ENCODE measurements at places on chromosomes 11 and 22.

DNA sequence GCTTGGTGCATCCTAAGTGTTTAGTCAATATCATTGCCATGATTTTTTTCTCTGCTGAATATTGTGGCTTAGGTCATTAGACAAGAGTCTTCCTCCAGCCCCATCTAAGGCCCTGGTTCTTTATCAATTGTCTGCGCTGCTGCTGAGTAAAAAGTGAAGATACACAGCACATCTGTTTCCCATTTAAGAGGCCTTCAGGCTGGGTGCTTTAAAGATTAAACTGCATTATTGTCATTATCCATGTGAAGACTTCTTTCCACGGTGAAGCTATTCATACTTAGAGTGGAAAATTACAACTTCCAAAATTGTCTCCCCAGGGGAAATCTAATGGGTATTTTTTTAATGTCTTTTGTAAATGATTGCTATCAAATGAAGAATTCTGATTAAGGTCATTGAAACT, 719.8 kb upstream of the LRRC4C start:
- H3K27ac ChIP-seq = no peak overlapping the region
- peaks cover 4% of the 10 kb centered on the region for H3K4me1 ChIP-seq
- no peaks in the 10 kb centered on the region for H3K36me3 ChIP-seq
- H3K4me3 ChIP-seq = no peak overlapping the region
- H3K27me3 ChIP-seq = no peaks in the 10 kb centered on the region

- no peak overlapping the region for H3K27ac ChIP-seq
- no peaks in the 10 kb centered on the region for H3K27me3 ChIP-seq
- no peaks in the 10 kb centered on the region for H3K36me3 ChIP-seq
- no peak for DNase-seq
- H3K4me3 ChIP-seq = no peak overlapping the region
Measured at GRCh38 chr11:128335729-128336128, 251.6 kb downstream of the ETS1 start.

GRCh38 chr11:96481204-96481603, 91.4 kb downstream of the JRKL start:
- no peak for DNase-seq
- H3K36me3 ChIP-seq = no peaks in the 10 kb centered on the region
- no peaks in the 10 kb centered on the region for H3K4me1 ChIP-seq
- no peak overlapping the region for H3K27ac ChIP-seq
- H3K27me3 ChIP-seq = no peaks in the 10 kb centered on the region

GRCh38 chr22:35551549-35552177, 11.0 kb downstream of the RASD2 start:
- H3K36me3 ChIP-seq = no peaks in the 10 kb centered on the region
- H3K27me3 ChIP-seq = peaks cover 10% of the 10 kb centered on the region
- no peak overlapping the region for H3K4me3 ChIP-seq
- no peak for DNase-seq

DNA sequence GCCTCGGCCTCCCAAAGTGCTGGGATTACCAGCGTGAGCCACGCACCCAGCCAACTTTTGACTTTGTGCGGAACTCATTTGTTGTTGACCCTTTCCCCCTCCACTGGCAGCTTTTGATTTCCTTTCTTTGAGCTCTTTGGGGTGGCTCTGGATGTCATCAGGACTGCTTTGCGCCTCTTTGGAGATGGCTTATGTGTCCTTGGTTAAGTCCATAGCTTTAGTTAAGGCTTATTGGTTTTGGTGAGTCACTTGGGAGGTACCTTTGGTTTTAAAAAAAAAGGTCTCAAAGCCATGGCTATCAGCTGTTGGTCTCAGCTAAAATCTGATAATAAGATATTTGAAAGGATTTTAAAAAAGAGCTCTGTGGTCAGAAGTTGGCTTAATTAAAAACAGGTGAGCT, 5.1 kb upstream of the ARSA start:
- H3K4me1 ChIP-seq = peaks cover 12% of the 10 kb centered on the region
- H3K36me3 ChIP-seq = no peaks in the 10 kb centered on the region
- H3K4me3 ChIP-seq = no peak overlapping the region
- DNase-seq = no peak

- no peaks in the 10 kb centered on the region for H3K27me3 ChIP-seq
- DNase-seq = no peak
- H3K4me3 ChIP-seq = no peak overlapping the region
- H3K4me1 ChIP-seq = no peaks in the 10 kb centered on the region
- H3K36me3 ChIP-seq = no peaks in the 10 kb centered on the region
Measured at GRCh38 chr11:86687185-86687778, 14.9 kb upstream of the ME3 start.

- no peaks in the 10 kb centered on the region for H3K27me3 ChIP-seq
- H3K27ac ChIP-seq = no peak overlapping the region
- peaks cover 24% of the 10 kb centered on the region for H3K36me3 ChIP-seq
- no peak overlapping the region for H3K4me3 ChIP-seq
Measured at GRCh38 chr11:123628936-123629683, 25.3 kb downstream of the SCN3B start.

DNA sequence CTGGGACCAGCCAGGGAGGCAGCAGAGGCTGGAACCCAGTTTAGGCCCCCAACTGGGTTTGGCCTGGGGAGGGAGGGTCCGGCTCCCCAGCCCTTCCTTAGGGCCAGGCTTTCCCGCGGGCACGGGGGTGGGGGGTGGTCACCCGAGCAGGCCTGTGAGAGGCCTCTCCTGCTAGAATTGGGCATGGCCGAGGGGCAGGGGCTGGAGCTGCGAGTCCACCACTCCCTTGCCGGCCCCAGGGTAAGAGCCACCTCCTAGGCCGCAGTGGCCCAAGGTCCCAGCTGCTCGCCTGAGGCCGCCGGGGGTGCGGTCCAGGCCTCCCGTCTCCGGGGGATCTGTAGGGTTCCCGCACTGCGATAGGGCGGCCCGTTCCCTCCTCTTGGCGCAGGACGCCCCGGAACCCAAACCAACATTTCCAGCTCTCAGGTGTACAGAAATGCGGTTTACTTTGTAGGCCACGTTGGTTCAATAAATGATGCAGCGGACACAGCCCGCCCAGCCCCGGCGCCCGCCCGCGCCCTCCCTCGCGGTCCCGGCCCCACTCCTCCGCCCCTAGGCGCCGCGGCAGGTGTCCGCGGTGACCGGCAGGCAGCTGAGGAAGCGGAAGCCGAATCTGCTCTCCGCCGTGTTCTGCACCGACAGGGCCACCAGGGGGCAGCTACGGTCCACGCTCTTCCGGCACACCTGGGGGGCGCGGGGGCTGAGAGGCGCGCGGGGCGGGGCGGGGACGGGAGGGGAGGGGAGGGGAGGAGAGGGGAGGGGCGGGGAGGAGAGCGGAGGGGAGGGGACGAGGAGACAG, 5.9 kb downstream of the LMNTD2 start:
- H3K27ac ChIP-seq = no peak overlapping the region
- no peaks in the 10 kb centered on the region for H3K36me3 ChIP-seq
- peaks cover 51% of the 10 kb centered on the region for H3K27me3 ChIP-seq
- peak overlapping the region; percentile 28 for H3K4me3 ChIP-seq
- H3K4me1 ChIP-seq = peaks cover 16% of the 10 kb centered on the region
- no peak for DNase-seq

DNA sequence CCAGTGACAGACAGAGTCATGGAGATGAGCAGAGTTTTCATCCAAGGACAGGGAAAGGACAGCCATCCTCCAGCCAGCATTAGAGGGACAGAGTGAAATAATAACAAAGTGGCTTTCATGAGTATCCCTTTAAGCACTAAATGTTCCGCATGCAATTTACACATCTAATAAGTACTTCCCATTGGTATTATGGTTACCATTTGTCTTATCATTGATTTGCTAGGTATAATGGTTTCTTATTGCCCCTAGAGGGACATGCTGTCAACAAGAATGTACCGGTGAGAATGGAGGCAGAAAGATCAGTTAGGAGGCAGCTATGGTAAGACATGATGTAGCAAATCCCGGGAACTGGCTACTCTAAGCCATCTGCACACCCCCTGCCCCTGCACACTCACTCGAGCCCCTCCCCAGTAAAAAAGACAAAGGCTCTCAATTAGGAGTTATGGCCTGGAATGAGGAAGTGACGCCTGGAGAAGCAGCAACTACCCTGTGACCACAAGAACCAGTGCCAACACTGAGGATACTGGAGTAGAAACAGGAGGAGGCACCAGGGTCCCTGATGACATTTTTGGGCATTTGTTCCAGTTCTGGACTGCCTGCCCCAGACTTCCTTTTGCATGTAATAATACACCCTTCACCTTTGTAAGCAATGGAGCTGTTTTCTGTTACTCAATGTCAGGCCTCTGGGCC, 30.2 kb upstream of the HMGXB4 start:
- peaks cover 7% of the 10 kb centered on the region for H3K27me3 ChIP-seq
- H3K4me3 ChIP-seq = no peak overlapping the region
- H3K4me1 ChIP-seq = no peaks in the 10 kb centered on the region
- no peaks in the 10 kb centered on the region for H3K36me3 ChIP-seq

GRCh38 chr22:23888615-23889401, 5.4 kb upstream of the MIF start:
- DNase-seq = no peak
- no peaks in the 10 kb centered on the region for H3K36me3 ChIP-seq
- no peak overlapping the region for H3K27ac ChIP-seq
- H3K27me3 ChIP-seq = no peaks in the 10 kb centered on the region
- peaks cover 10% of the 10 kb centered on the region for H3K4me1 ChIP-seq

DNA sequence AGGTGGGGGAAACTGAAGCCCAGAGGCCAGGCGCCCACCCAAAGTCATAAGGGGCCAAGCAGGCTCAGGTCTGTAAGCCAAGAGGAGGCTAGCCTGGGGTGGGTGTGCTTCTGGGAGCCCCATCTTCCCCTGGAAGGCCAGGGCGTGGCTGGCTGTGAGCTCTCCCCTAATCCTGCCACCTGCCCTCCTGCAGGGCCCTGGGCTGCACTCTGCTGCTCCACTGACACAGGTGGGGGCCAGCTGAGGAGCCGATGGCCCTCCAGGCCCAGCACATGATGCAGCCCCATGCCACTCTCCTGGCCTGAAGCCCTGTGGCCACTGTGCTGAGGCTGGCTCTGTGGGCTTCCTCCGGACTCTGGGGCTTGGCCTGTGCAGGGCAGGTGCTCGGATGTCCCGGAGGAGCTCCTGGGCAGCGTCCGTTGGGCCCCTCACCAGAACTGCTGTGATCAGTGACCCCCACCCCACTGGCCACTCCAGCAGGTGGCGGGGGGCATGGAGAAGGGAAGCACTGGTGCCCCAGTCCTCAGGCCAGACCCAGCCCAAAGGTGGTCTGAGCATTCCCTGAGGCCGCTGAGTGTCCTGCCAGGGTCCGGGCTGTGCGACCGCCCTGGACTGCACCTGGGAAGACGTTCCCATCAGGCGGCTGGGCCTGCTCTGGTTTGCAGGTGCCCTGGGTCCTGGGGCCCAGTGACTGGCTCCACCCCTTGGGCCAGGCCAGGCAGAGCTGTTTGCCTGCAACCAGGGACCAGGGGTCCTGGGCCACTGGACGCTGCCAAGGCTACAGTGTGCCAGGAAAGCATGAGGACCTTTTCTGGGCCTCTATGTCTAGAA, 8.5 kb downstream of the PIM3 start:
- DNase-seq = no peak
- H3K4me3 ChIP-seq = no peak overlapping the region
- peaks cover 15% of the 10 kb centered on the region for H3K27me3 ChIP-seq
- peaks cover 35% of the 10 kb centered on the region for H3K4me1 ChIP-seq
- no peak overlapping the region for H3K27ac ChIP-seq
- peaks cover 16% of the 10 kb centered on the region for H3K36me3 ChIP-seq

- H3K27ac ChIP-seq = no peak overlapping the region
- H3K27me3 ChIP-seq = no peaks in the 10 kb centered on the region
- no peak overlapping the region for H3K4me3 ChIP-seq
- peak; percentile 54 for DNase-seq
- H3K36me3 ChIP-seq = no peaks in the 10 kb centered on the region
Measured at GRCh38 chr11:120801801-120802689, 221.9 kb upstream of the TBCEL start.

- peaks cover 20% of the 10 kb centered on the region for H3K4me1 ChIP-seq
- DNase-seq = peak; percentile 40
- H3K36me3 ChIP-seq = no peaks in the 10 kb centered on the region
- peaks cover 71% of the 10 kb centered on the region for H3K27me3 ChIP-seq
- peak overlapping the region; percentile 23 for H3K4me3 ChIP-seq
Measured at GRCh38 chr22:39661842-39662685, 91.5 kb downstream of the CACNA1I start.

- peak overlapping the region; percentile 37 for H3K27ac ChIP-seq
- no peaks in the 10 kb centered on the region for H3K27me3 ChIP-seq
- H3K4me3 ChIP-seq = no peak overlapping the region
- H3K36me3 ChIP-seq = no peaks in the 10 kb centered on the region
- H3K4me1 ChIP-seq = peaks cover 24% of the 10 kb centered on the region
Measured at GRCh38 chr11:80593648-80594374, 1153.0 kb upstream of the TENM4 start.

DNA sequence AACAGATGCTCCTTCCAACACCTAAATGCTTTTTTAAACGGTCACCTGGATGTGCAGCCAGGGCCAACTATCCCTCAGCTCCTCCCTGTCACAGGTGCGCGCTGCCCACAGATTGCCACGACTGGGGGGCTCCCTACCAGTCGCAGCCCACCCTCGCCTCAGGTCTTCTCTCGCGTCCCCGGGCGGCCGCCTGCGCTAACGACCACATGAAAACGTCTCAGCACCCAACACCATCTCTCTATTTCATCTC, 469 bp downstream of the ZBED5 start:
- H3K4me3 ChIP-seq = peak overlapping the region; percentile 76
- H3K36me3 ChIP-seq = peaks cover 23% of the 10 kb centered on the region
- H3K27me3 ChIP-seq = no peaks in the 10 kb centered on the region
- H3K27ac ChIP-seq = peak overlapping the region; percentile 91

- DNase-seq = no peak
- no peak overlapping the region for H3K4me3 ChIP-seq
- H3K27me3 ChIP-seq = no peaks in the 10 kb centered on the region
- no peaks in the 10 kb centered on the region for H3K4me1 ChIP-seq
- no peak overlapping the region for H3K27ac ChIP-seq
- H3K36me3 ChIP-seq = peaks cover 34% of the 10 kb centered on the region
Measured at GRCh38 chr11:58625826-58626460, 3.5 kb downstream of the CNTF start.
